Kidney epithelial cell (primary cell): ENCODE measurements at places on chromosomes 11 and 22. TPM values are rescaled to one million over a fixed set of nuclear protein-coding genes. Genes with fewer than 3 reads are reported as not detected.
A peak's percentile ranks its signal among the peaks of the same experiment; 100 is the strongest.

DNA sequence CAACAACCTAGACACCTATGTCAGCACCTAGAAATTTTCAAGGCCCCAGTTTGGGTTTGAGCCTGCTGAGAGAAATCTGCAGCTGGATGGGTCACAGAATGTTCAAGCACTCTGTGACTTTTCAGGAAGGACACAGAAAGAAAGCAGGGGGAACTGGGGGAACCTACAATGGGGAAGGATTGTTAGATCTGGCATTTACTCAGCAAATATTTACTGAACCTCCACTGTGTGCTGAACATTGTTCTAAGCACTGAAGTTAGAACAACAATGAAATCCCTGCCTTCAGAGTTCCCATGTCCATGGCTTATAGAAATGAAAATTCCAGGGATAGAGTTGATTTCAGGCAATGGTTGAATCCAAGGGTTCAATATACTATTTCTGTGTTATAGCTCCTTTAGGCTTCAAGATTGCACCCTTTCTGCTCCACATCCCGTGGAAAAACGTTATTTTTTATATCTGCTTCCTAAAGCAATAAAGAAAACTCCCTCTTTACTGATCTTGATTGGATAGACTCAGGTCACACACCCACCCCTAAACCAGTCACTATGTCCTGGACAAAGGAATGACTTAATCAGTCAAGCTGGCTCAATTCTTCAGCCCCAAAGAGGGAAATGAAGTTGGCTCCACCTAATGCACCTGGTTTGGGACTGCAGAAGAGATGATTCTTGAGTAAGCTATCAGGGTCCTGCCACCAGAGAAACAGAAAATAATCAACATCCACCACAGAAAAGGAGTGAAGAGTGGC, 95.1 kb downstream of the OR5AK2 start:
- no peak for DNase-seq

DNA sequence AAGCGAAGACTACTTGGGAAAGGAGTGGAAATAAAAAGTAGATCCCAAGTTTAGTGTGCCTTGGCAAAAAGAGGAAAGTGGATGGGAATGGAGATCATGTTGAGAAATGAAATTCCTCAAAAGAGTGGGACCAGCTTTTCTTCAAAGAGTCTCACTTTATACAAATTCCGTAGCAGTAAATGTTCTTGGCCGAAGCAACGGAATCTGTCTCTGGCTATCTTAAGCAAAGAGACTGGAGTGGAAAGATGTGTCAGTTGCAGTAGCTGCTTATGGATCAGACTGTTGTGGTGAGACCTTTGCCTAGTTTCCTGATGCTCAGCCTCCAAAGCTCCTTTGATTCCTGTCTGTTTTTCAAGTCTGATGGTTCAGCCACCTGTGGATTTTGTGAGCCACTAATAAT, 73.6 kb downstream of the CSTPP1 start:
- DNase-seq, result no peak

DNA sequence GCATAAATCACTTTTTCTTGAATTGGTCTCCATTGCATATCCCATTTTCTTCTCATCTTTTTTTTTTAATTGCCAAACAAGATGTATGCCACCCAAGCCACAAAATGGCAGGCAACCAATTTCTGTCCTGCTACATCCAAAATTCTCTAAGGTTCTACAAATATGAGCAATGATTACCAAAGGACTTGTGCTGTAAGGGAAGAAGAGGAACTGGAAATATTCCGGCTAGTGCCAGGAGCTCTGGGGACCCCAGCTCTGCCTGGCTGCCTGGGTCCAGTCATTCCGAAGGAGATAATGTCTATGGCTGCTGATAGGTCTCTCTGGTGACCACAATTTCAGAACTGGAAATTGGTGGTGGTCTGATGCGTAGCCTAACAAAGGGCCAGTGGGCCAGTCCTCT, 17.1 kb upstream of the SNX32 start:
- no peak for DNase-seq

DNA sequence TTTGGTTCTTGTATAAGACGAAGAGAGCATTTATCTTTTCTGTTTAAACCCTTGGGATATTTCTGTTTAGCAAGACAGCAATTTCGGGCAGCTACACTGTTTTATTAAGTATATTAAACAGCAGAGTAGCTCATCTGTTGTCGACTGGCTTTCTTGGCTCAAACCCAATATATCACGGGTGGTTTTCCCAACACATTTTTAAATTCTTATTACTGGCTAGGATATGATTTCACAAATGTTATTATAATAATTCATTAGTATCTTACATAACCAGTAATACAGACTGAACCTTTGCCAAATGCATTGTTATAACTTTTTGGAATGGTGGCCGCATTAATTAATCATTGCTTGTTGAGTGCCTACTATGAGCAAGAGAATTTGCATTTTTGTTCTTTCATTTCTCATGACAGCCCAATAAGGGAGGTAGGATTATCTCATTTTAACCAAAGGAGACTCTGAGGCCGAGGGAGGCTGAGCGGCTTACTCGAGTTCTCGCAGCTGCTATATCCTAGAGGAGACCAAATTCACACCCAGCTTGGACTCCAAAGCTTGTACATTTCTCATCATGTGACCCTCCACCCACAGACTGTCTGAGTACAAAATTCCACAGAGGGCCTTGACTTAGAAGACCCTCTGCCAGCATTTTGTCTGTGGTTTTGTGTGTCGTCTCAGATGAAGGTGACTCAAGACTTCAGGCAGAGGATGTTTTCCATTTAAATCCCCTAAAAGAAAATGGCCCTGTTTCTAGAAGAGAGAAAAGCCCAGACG, 304.9 kb downstream of the NTM start:
- DNase-seq, result no peak

- no peak for DNase-seq
Observed at GRCh38 chr11:61607426-61607825, 26.6 kb upstream of the SYT7 start.

GRCh38 chr11:87223816-87224215, 186.1 kb downstream of the TMEM135 start:
- no peak for DNase-seq

DNA sequence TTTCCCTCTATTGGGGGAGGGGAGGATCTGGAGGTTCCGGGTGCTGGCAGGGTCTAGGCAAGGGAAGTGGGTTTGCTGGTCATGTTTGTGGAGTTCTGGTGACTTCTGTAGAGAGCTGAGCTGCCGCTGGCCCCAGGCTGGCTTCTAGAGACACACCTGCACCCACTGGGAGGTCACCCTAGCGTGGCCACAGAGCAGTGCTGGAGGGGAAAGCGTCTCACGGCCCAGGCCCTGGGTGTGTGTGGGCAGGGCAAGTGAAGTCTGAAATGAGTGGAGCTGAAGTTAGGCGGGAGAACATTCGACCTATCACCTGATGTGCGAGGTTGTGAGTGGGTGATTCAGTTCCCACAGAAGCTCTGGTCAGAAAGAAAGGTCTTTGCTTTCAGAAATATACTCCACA, 27.9 kb downstream of the SMIM38 start:
- DNase-seq, result no peak

- no peak for DNase-seq
Observed at GRCh38 chr11:3799143-3799542, 1.8 kb upstream of the NUP98 start.

DNA sequence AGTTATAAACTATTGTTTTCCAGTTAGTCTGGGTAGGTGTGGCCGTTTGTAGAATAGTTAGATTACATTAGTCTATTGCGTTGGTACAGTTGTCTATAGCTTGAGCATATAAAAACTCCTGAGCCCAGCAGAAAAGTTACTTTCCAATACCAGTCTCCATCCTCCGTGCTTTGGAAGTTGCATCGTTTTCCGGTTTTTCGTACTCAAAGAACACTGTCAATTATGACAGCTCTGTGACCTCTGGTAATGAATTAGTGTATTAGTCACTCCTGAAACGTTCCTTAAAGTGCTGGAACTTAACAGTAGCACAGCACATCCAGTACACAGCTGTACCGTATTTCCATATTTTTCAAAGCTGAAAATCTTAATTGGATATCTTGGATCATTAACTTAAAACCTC, 808 bp upstream of the MSANTD2 start:
- peak; percentile 14 for DNase-seq

DNA sequence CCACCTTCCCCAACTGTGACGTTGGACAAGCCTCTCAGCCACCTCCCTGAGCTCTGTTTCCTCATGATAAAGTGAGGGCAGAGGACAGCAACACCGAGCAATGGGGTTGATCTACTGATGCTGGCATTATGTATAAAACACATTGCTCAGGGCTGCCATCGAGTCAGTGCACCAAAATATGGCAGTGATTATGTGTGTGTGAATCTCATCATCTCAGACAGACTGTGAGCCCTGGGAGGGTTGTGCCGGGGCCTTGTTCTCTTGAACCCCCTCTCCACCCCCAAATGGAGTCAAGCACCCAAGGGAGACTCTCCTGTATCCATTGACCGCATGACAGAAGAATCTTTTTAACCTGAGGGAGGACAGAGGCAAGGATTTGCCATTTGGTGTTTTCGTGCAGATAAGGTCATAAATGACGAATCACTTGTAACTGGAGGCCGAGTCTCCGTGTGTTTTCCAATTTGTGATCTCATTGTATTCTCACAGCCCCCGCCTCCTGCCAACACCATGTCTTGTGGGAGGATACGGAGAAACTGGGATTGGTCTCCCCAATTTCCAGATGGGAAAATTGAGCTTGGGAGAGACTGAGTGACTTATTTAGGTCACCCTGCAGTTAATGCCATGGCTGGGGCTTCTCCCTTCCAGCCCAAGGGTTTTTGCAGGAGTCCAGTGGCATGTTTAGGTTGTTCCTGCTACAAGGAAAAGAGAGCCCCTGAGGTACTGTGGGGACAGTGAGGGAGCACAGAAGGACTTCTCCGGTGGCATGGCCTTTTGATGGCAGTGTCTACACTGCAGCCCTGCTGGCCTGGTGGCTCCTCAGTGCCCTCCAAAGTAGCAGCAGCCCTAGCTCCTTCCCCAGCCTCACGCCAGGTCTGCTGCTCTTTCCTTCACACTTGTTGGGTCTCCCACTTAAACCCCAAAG, 52.4 kb downstream of the CHRDL2 start:
- no peak for DNase-seq

DNA sequence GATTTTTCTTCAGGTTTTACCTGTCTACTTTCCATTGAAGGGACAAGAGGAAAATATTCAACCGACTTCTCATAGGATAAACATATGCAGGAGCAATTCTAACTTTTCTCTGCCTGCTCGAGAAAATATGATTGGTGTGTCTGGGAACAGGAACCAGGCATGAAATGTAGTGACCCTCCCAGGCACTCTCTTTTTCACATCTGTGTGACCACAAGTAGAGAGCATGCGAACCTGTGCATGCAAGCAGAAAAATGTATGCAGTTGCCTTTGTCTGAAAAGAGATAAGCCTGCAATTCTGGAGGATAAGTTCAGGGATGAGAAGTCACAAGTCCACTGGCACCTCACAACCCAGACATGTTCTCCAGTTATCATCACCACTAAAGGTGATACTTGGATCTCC, 583.5 kb upstream of the FAT3 start:
- no peak for DNase-seq

DNA sequence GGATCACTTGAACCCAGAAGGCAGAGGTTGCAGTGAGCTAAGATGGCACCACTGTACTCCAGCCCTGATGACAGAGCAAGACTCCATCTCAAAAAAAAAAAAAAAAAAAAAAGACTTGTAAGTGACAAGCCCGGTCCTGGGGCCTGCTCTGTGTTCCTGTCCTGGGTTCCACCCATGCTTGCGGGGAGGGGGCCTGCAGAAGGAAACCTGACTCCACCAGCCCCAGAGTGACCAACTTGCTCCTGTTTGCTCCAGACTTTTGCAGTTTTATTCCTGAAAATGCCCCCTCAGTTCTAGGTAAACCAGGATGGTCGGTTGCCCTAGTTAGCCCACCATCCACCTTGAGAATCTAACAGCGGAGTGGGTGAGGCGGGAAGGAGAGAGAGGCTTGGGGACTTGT, 10.1 kb upstream of the LRP5 start:
- DNase-seq, result no peak

DNA sequence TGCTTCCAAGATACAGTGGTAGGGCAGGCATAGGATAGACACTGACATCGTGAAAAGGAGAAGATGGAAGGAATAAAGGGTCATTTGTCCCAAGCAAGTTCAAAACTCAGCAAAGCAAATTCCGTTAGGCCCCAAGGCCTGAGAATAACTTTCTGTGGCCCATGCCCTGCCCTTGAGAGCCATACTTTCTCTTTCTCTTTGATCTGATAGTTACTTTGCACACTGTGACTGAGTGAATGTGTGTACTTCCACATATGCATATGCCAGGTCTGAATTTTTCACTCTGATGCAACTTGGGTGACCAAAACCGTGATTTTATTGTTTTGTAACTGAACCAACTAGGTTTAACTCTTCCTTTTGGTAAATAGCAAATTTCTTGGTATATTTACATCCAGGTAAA, 371.5 kb downstream of the RAB38 start:
- DNase-seq, result no peak

DNA sequence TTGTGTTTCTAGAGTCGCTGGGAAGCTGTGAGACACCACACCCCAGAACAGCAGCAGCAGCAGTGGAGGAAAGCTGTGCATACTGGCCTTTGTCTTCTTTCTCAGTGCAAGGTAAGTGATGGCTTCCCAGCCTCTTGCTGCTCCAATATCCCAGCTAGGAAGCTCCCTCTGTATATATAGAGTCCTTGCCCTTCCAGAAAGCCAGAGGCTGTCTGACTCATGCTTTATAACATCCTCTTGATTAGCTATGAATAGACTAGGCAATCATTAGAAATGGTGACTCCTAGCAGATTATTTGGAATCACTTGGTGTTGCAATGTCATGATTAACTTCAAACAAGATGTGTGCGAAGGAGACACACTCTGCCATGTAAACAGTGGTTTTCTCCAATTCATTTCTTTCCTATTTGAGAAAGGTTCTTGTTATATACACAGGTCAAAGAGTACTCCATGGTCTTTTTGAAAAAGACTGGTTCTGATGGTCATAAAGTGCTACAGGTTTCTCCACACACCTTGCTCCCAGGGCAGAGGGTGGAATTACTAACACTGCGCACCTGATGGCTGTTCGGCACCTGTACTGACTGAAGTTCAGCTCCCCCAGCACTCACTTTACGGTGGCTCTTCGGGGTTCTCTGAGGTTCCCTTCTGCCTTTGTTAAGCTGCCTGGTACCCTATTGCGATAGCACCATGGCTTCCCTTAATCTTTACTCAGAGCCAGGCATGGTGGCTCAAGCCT, at the start of gene MMP1:
Gene MMP1, minus strand, starts transcription at position 149 of the 735 bp plus-strand sequence. Its CDS starts 68 bp downstream, at position 81.
- peak; percentile 47 for DNase-seq

Gene CECR2
- total RNA-seq, result 6.2 and 7.4 TPM in 2 replicates

Gene OR52I1
- total RNA-seq, result not detected in 2 replicates

Gene PLAAT4
- 14.1 and 14.7 TPM in 2 replicates for total RNA-seq

Gene MS4A12
- not detected in 2 replicates for total RNA-seq

Gene RAC2
- 24.0 and 26.6 TPM in 2 replicates for total RNA-seq

Gene EHF
- total RNA-seq, result 45.8 and 47.3 TPM in 2 replicates

Gene RIMBP3B
- total RNA-seq, result 0.07 and 0.29 TPM in 2 replicates
